Activated naive CD4-positive, alpha-beta T cell (primary cell): ENCODE measurements at places on chromosomes 7 and 10.

GRCh38 chr10:120760253-120760652, 90.9 kb upstream of the WDR11 start:
- no peak for DNase-seq

DNA sequence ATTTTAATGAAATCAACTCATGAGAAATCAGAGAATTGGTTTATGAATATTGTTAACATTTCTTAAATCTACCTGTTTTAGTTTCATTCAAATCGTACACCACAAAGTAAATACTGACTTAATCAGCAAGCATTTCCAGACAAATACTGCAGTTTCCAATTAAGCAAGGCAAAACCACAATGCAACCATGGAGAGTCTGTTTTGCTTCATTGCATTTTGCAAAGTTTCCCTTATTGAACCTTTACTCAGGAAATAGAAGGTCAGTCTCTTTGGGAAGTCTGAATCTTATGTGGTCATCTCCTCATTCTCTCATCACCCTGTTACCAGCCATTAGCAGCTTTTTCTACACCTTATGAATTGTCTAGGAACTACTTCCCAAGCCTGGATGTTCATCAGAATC, 400.5 kb downstream of the IPMK start:
- DNase-seq, result no peak

DNA sequence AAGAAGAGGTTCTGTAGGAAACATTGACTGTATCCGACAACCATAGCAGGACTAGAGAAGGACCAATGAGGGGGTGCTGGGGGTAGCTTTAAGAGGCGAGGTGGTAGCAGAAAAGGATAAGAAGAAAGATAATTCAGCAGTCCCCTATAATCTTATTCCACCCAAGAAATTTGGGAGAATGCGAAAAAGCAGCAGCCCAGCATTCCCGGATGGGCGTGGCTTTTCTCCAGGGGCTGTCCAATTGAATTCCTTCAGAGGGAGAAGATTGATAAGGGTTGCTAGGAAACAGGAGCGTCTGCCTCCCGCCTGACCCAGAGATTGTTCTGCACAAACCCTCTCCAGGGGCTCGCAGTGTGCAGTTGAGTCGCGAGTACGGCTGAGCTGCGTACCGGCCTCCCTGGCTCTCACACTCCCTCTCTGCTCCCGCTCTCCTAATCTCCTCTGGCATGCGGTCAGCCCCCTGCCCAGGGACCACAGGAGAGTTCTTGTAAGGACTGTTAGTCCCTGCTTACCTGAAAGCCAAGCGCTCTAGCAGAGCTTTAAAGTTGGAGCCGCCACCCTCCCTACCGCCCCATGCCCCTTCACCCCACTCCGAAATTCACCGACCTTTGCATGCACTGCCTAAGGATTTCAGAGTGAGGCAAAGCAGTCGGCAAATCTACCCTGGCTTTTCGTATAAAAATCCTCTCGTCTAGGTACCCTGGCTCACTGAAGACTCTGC, at the start of gene GRM3:
TSS of gene GRM3 (plus strand) at position 349 of the 721 bp plus-strand sequence. CDS start 121,237 bp downstream, outside the sequence.
- DNase-seq, result no peak

- no peak for DNase-seq
Measured at GRCh38 chr10:130261766-130262165, 125.6 kb downstream of the GLRX3 start.

- peak; percentile 44 for DNase-seq
Measured at GRCh38 chr7:95916573-95917297, 144.4 kb downstream of the DYNC1I1 start.

GRCh38 chr7:5595545-5596045, 172.0 kb upstream of the TNRC18 start:
- no peak for DNase-seq

DNA sequence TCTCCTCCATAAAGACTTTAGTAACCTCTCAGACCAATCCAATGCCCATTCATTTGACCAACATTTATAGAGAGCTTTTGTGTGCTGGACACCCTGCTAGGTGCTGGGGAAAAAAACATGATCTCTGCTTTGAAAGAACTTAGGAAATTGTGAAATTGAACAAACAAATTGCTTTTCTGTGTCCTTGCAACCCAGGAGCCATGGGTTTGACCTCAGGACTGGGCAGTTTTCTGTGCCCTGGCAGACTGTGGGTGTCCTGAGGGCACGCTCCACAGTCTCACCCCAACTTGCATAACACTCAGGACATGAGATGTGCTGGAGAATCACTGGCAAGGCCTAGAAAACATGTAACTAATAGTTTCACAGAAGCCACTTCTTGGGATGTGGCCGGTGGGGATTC, 429.1 kb upstream of the ZMIZ1 start:
- no peak for DNase-seq

- no peak for DNase-seq
Measured at GRCh38 chr7:84688671-84689070, 494.1 kb upstream of the SEMA3A start.

GRCh38 chr7:28853834-28854749, 104.0 kb downstream of the TRIL start:
- DNase-seq, result peak; percentile 56

GRCh38 chr7:1781369-1781768, 111.3 kb downstream of the ELFN1 start:
- DNase-seq, result no peak
